ENCODE measurements at places on chromosomes 5 and 9.

DNA sequence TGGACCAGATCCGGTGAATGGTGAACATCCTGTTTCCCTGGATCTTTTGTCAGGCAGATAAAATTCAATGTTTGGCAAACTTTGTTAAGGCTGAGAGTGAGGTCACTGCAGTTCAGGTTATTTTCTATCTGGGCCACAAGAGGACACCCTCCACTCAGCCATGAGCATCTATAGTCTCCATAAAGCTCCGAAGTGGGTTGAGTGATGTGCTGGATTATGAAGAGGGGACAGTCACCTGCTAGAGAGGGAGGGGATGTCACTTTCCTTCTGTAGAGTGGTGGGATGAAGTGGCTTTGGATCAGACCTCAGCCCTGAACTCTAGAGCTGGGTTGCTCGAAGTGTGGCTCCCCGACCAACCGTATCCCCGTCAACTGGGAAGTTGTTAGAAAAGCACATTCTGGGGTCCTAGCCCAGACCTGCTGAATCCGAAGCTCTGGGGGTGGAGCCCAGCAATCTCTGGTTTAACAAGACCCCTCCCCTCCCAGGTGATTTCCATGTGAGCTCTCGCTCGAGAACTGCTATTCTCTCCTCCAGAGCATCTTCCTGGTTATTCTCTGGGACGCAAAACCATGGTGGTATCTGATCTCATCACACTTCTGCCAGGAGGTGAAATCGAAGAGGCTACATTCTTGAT, 31.8 kb upstream of the FGF1 start:
- peak; percentile 18 for DNase-seq

- DNase-seq: no peak
Observed at GRCh38 chr5:176859916-176860315, 39.2 kb downstream of the HK3 start.

DNA sequence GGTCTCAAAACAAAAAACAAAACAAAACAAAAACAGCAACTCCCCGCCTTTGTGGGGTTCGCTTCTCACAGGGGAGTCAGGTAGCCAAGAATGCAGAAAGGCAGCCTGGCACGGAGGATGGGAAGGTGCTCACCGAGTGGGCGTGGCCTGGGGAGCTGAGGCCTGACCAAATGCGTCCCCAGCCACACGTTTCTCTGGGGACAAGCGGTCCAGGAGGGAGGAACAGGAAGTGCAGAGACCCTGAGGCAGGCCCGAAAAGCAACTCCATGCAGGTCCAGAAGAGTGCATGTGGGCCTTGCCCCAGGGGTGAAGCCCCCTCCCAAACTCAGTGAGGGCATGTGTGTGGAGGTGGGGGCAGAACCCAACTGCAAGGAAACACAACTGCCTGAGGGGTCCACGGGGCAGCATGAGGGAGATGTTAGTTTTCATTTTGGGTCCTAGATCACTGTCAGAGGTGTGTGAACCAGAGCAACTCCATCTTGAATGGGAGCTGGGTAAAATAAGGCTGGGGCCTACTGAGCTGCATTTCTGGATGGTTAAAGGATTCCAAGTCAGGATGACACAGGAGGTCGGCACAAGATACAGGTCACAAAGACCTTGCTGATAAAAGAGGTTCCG, 2.6 kb upstream of the UAP1L1 start:
- no peak for DNase-seq

- no peak for DNase-seq
Observed at GRCh38 chr5:130710596-130710995, 454.5 kb downstream of the HINT1 start.

DNA sequence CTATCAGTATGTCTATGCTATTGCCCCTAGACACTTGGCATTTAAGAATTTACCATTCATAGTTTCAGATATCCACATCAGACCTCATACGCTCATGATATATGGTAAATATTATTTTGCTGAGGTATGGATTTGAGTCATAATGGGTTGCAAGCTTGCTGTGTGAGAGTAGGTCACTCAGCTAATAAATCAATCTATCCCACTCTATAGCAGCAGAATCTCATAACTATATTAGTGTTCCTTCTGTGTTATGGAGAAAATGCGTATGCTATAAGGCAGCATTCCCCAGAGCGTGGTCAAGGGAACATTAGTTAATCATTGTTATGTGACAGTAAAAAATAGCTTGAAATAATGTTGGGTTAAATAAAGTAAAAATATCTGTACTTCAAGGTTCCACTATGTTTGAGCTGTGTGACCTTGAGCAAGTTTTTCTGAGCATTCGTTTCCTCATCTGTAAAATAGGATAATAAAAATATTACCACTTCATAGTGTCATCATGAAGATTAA, 7.7 kb downstream of the TRIM32 start:
- DNase-seq: no peak

- no peak for DNase-seq
Observed at GRCh38 chr9:89149726-89150125, 28.9 kb downstream of the SHC3 start.

GRCh38 chr5:140568443-140569063, 3.9 kb downstream of the SLC35A4 start:
- DNase-seq: no peak
